ENCODE measurements at places on chromosomes 1 and 21. TPM values are rescaled to one million over a fixed set of nuclear protein-coding genes. Genes with fewer than 3 reads are reported as not detected.

GRCh38 chr1:208009303-208009702 is 98.4 kb upstream of the CD34 start:
- no peaks in the 10 kb centered on the region for H3K4me1 ChIP-seq
- H3K4me3 ChIP-seq: no peak overlapping the region
- H3K36me3 ChIP-seq: no peaks in the 10 kb centered on the region

Gene TXLNA
- 45.8 TPM for total RNA-seq

GRCh38 chr1:215001419-215002021 is 81.0 kb upstream of the KCNK2 start:
- no peaks in the 10 kb centered on the region for H3K27me3 ChIP-seq
- H3K4me3 ChIP-seq: no peak overlapping the region
- H3K4me1 ChIP-seq: no peaks in the 10 kb centered on the region

GRCh38 chr1:162861625-162862024 is 650 bp upstream of the CCDC190 start:
- no peak overlapping the region for H3K27ac ChIP-seq
- no peak for DNase-seq
- H3K27me3 ChIP-seq: no peaks in the 10 kb centered on the region

- H3K27me3 ChIP-seq: no peaks in the 10 kb centered on the region
- no peak for DNase-seq
- no peak overlapping the region for H3K27ac ChIP-seq
- H3K36me3 ChIP-seq: no peaks in the 10 kb centered on the region
- no peak overlapping the region for H3K4me3 ChIP-seq
Observed at GRCh38 chr1:50853325-50853724, 106.7 kb downstream of the FAF1 start.

Gene LCE2D
- not detected for total RNA-seq

- DNase-seq: no peak
- no peak overlapping the region for H3K27ac ChIP-seq
- H3K36me3 ChIP-seq: no peaks in the 10 kb centered on the region
- peaks cover 20% of the 10 kb centered on the region for H3K4me1 ChIP-seq
Observed at GRCh38 chr1:18953731-18954231, 2.7 kb downstream of the IFFO2 start.

Gene RPS6KA1
- 60.5 TPM for total RNA-seq

GRCh38 chr21:33998402-33998801 is 75.0 kb upstream of the MRPS6 start:
- H3K27ac ChIP-seq: no peak overlapping the region
- H3K27me3 ChIP-seq: no peaks in the 10 kb centered on the region
- DNase-seq: no peak
- no peak overlapping the region for H3K4me3 ChIP-seq
- H3K4me1 ChIP-seq: no peaks in the 10 kb centered on the region

- H3K36me3 ChIP-seq: no peaks in the 10 kb centered on the region
- DNase-seq: no peak
- no peaks in the 10 kb centered on the region for H3K27me3 ChIP-seq
- H3K4me3 ChIP-seq: no peak overlapping the region
- no peaks in the 10 kb centered on the region for H3K4me1 ChIP-seq
Observed at GRCh38 chr1:10671622-10672342, 124.7 kb downstream of the CASZ1 start.

- H3K27ac ChIP-seq: no peak overlapping the region
- no peaks in the 10 kb centered on the region for H3K36me3 ChIP-seq
- no peaks in the 10 kb centered on the region for H3K27me3 ChIP-seq
Observed at GRCh38 chr21:37224861-37225839, 42.0 kb downstream of the VPS26C start.

GRCh38 chr21:41403966-41404365 is 22.1 kb upstream of the MX1 start:
- no peaks in the 10 kb centered on the region for H3K27me3 ChIP-seq
- no peaks in the 10 kb centered on the region for H3K36me3 ChIP-seq
- no peaks in the 10 kb centered on the region for H3K4me1 ChIP-seq
- H3K4me3 ChIP-seq: no peak overlapping the region

DNA sequence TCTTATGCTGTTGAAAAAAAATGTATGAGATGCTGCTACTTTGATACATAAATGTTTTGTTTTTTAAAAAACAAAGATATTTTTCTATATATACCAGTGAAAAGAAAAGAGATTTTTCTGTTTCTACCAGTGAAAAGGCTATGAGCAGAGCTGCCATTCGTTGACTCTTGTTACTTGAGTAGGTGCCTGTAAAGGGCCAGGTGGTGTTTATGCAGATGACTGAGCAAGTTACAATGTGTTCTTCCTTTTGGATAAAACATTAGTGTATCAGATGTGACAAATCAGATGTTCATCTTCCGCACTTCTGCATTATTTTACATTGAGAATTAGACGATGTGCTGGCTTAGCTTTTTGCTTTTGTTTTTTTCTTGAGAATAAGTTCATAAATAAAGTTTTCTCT is 45.4 kb downstream of the BARHL2 start:
- H3K4me3 ChIP-seq: no peak overlapping the region
- DNase-seq: no peak
- H3K36me3 ChIP-seq: no peaks in the 10 kb centered on the region
- H3K27me3 ChIP-seq: no peaks in the 10 kb centered on the region
- no peaks in the 10 kb centered on the region for H3K4me1 ChIP-seq
- H3K27ac ChIP-seq: no peak overlapping the region

Gene TEDDM1
- total RNA-seq: not detected

- H3K4me1 ChIP-seq: no peaks in the 10 kb centered on the region
- H3K36me3 ChIP-seq: no peaks in the 10 kb centered on the region
- DNase-seq: no peak
- H3K4me3 ChIP-seq: no peak overlapping the region
- no peak overlapping the region for H3K27ac ChIP-seq
Observed at GRCh38 chr1:31198150-31198549, 41.5 kb downstream of the NKAIN1 start.

DNA sequence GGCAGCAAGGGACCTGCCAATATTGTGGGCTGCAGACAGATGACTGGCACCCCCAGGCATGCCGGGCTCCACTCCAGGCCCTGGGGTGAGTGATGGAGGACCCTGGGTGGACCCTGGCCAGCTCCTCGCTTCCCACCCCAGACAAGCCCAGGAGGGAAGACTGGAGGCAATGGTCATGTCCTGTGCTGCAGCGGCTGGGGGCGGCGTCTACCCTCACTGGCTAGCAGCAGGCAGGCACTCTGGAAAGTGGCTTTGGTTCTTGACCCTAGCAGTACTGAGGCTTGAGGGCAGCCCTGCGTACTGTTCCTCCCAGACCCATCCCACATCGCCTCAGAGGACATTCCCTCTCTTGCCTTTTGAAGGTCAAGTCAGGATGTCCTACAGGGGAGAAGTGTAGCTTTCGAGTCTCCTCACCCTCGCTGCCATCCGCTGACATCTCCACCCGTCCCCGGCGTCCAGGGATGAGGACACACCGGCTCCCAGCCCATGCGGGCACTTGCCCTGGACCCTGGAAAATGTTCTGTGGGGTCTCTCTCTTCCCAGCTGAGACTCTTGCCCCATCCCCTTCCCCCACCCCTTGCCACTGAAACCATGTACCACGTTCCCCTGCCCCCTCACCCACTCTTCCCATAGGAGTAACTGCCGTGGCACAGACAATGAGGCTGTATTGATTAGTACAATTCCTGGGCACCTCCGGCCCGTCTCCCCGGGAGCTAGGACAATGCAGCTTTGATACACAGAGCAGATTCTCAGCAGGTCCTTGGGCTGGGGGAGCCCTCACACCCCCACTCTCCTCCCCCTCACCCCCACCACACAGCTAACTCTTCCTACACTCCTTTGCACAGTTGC is 15.0 kb downstream of the SLC6A9 start:
- H3K4me3 ChIP-seq: no peak overlapping the region
- no peaks in the 10 kb centered on the region for H3K4me1 ChIP-seq
- no peak for DNase-seq
- peaks cover 16% of the 10 kb centered on the region for H3K36me3 ChIP-seq
- no peaks in the 10 kb centered on the region for H3K27me3 ChIP-seq

Gene RWDD3
- total RNA-seq: 11.3 TPM

- no peak overlapping the region for H3K27ac ChIP-seq
- H3K4me3 ChIP-seq: no peak overlapping the region
- no peak for DNase-seq
- 0 out of 2 replicates have a peak, but pooled peaks cover 7% of the 10 kb centered on the region for H3K4me1 ChIP-seq
- no peaks in the 10 kb centered on the region for H3K36me3 ChIP-seq
Observed at GRCh38 chr1:227886503-227886961, 61.2 kb downstream of the WNT9A start.

Gene CLCA1
- total RNA-seq: not detected

Gene BCL2L15
- not detected for total RNA-seq

GRCh38 chr1:203100516-203100869 is 14.7 kb upstream of the MYOG start:
- peak; percentile 17 for DNase-seq
- H3K36me3 ChIP-seq: no peaks in the 10 kb centered on the region
- H3K27me3 ChIP-seq: no peaks in the 10 kb centered on the region

- no peak for DNase-seq
- no peaks in the 10 kb centered on the region for H3K36me3 ChIP-seq
- no peak overlapping the region for H3K4me3 ChIP-seq
- peaks cover 4% of the 10 kb centered on the region for H3K27me3 ChIP-seq
Observed at GRCh38 chr1:112245114-112245513, 150.9 kb upstream of the CTTNBP2NL start.

DNA sequence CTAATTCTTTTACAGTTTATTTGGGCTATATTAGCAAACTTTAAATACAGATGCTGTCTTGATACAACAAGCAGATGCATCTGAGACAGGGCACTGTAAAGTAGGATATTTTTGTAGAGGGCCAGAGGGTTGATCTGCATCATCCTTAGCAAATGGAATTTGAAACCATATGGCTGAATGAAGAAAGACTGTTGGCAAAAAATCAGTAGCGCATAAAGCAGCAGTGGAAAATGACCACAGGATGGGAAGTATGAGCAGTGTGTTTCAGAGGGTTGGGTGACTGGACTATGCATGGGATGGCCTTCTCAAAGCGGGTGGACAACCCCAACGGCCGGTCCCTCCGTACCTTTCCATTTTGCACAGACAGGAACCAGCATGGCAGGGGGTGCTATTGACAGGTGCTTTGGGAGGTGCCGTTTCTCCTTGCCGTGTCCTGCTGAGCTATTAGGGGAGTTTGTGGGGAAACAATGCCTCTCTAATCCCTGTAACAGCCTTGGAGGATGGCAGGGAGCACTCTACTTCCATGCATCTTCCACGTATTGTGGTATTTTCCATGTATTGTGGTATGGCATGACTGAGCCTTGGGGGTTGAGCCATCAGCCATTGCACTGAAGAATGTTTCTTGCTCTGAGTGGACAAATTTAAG is 5.9 kb downstream of the LRRC8B start:
- no peak overlapping the region for H3K4me3 ChIP-seq
- DNase-seq: no peak
- no peaks in the 10 kb centered on the region for H3K27me3 ChIP-seq
- H3K27ac ChIP-seq: no peak overlapping the region

GRCh38 chr1:35668506-35668905 is 27.2 kb upstream of the PSMB2 start:
- H3K36me3 ChIP-seq: no peaks in the 10 kb centered on the region
- H3K27me3 ChIP-seq: peaks cover 68% of the 10 kb centered on the region
- H3K27ac ChIP-seq: no peak overlapping the region
- H3K4me3 ChIP-seq: no peak overlapping the region
- H3K4me1 ChIP-seq: no peaks in the 10 kb centered on the region

DNA sequence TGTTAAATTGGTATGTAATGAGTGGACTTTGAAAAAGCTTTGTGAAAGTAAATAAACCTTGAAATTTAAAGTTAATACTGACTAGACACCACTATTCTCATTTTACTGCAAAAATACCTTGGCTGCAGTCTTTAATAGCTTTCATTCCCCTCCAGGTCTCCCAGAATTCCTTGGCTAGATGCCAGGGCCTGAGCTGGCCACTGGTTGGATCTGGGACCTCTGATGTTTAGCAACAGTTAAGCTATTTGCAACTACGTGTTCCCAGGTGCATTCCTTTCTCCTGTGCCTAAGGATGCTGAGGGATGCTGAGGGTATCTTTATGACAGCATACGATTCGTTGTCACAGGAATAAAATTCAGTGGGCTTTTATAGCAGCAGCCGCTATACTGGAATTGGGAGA is 938.7 kb downstream of the TTLL7 start:
- no peaks in the 10 kb centered on the region for H3K36me3 ChIP-seq
- peak; percentile 58 for DNase-seq
- no peaks in the 10 kb centered on the region for H3K27me3 ChIP-seq
- H3K4me3 ChIP-seq: no peak overlapping the region

Gene LAD1
- total RNA-seq: 61.6 TPM

DNA sequence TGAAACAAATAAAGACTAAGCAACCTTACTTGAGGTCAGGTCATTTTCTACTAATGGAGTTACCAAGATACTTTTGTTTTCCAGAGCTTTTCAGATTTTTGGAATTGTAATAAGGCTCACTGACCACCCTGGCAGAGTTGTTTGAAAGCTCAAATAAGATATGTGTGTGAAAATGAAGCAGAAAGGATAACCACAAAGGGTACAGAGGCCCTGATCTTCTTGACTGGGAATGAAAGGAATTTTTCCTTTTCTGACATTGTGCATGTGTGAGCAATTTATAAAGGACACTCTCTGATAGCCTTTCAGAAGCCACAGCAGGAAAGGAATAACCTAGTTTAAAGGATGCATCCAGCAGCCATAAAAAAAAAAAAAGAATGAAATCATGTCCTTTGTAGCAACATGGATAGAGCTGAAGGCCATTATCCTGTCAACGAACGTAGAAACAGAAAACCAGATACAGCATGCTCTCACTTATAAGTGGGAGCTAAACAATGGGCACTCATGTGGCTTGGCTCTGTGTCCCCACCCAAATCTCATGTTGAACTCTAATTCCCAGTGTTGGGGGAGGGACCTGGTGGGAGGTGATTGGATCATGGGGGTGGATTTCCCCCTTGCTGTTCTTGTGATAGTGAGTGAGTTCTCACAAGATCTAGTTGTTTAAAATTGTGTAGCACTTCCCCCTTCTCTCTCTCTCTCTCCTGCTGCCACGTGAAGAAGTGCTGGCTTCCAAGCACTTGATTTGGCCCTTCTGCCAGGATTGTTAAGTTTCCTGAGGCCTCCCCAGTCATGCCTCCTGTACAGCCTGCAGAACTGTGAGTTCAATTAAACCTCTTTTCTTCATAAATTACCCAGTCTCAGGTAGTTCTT is 3.1 kb upstream of the SRP9 start:
- peaks cover 39% of the 10 kb centered on the region for H3K4me1 ChIP-seq
- H3K36me3 ChIP-seq: peaks cover under 1% of the 10 kb centered on the region
- no peak overlapping the region for H3K27ac ChIP-seq
- no peak for DNase-seq

GRCh38 chr1:212402666-212403321 is 11.9 kb downstream of the PACC1 start:
- DNase-seq: no peak
- no peaks in the 10 kb centered on the region for H3K27me3 ChIP-seq
- no peak overlapping the region for H3K4me3 ChIP-seq
- H3K4me1 ChIP-seq: peaks cover 19% of the 10 kb centered on the region

Measured in PC-9 (cell line).